ENCODE measurements at places on chromosomes 2 and 18. TPM values are rescaled to one million over a fixed set of nuclear protein-coding genes. Genes with fewer than 3 reads are reported as not detected.

ARL6IP6 gene
- total RNA-seq: 6.1 TPM

GRCh38 chr2:149075853-149076252 lies 37.4 kb downstream of the LYPD6B start:
- no peak overlapping the region for H3K27ac ChIP-seq
- DNase-seq: no peak
- no peaks in the 10 kb centered on the region for H3K4me1 ChIP-seq
- no peak overlapping the region for H3K4me3 ChIP-seq

- no peaks in the 10 kb centered on the region for H3K4me1 ChIP-seq
- H3K27me3 ChIP-seq: no peaks in the 10 kb centered on the region
Measured at GRCh38 chr2:142866426-142866825, 11.0 kb upstream of the KYNU start.

CYS1 gene
- total RNA-seq: 2.3 TPM

- H3K36me3 ChIP-seq: no peaks in the 10 kb centered on the region
- no peaks in the 10 kb centered on the region for H3K27me3 ChIP-seq
- H3K4me3 ChIP-seq: no peak overlapping the region
- DNase-seq: no peak
Measured at GRCh38 chr2:53558867-53559266, 208.7 kb upstream of the CHAC2 start.

DNA sequence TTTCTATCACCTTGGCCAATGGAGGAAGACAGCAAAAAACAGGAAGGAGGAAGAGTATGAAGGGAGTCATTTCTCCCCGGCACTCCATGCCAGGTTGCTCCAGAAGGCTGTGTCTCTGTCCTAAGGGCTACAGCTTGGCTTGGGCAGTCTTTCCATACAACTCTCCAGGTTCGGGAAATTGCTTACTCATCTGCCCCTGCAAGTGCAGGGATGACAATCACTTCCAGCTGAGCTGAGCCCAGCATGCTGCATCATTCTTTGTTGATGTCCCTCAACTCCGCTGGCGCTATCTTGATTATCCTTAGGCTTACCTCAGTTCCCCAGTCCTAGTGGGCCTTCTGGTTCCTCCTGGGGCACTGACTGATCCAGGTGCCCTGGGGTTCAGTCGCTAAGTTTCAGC lies 86.9 kb upstream of the COPS8 start:
- DNase-seq: no peak
- no peak overlapping the region for H3K27ac ChIP-seq
- H3K4me3 ChIP-seq: no peak overlapping the region
- H3K27me3 ChIP-seq: no peaks in the 10 kb centered on the region
- no peaks in the 10 kb centered on the region for H3K36me3 ChIP-seq

GPBAR1 gene
- 2.1 TPM for total RNA-seq

FAP gene
- total RNA-seq: 6.6 TPM

NEB gene
- 1.8 TPM for total RNA-seq

GRCh38 chr2:219893541-219893940 lies 266.1 kb downstream of the SLC4A3 start:
- H3K36me3 ChIP-seq: no peaks in the 10 kb centered on the region
- DNase-seq: no peak
- no peak overlapping the region for H3K4me3 ChIP-seq
- H3K27ac ChIP-seq: no peak overlapping the region

- H3K27ac ChIP-seq: no peak overlapping the region
- H3K27me3 ChIP-seq: no peaks in the 10 kb centered on the region
- no peaks in the 10 kb centered on the region for H3K36me3 ChIP-seq
- DNase-seq: no peak
- no peaks in the 10 kb centered on the region for H3K4me1 ChIP-seq
Measured at GRCh38 chr2:47686018-47686417, 96.9 kb upstream of the MSH6 start.

- H3K36me3 ChIP-seq: no peaks in the 10 kb centered on the region
- no peaks in the 10 kb centered on the region for H3K27me3 ChIP-seq
- H3K4me1 ChIP-seq: no peaks in the 10 kb centered on the region
- H3K4me3 ChIP-seq: no peak overlapping the region
- no peak for DNase-seq
Measured at GRCh38 chr2:19848029-19848750, 53.6 kb downstream of the TTC32 start.

- H3K27ac ChIP-seq: no peak overlapping the region
- no peaks in the 10 kb centered on the region for H3K27me3 ChIP-seq
- peak; percentile 0 for DNase-seq
Measured at GRCh38 chr2:126650994-126651393, 5.0 kb upstream of the GYPC start.

All from heart right ventricle (tissue), 16 donors.